Activated CD8-positive, alpha-beta memory T cell treated with anti-CD3 and anti-CD28 coated beads for 48 hours (primary cell): ENCODE measurements at places on chromosomes 2 and 18.

DNA sequence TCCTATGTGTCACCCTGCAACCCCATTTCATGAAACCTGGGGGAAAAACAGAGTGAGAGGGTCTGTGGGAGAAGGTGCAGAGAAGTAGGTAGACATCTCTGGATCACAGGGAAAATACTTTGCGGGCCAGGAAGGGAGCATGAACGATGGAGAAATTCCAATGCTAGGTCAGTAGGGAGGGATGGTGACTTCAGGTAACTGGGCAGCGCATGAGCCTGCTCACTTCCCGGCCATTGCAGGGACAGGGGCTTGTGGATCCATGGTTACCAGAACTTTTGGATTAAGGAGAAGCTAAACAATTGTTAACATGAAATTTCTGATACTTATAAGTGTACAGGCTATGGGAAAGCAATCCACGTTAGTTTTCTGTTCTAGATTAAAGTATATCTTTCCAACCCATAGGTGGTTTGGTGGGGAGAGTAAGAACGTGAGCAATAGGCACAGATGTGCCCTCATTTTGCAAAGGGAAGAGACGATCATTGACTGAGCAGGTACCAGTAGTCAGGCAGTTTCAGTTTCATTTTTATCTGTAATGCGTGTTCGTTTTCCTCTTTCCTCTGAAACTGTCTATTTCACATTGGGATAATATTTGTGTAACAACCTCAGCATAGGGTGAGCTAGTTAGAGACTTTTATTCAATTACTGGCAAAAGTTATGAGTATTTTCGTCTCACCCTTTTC lies 65.0 kb downstream of the NYAP2 start:
- DNase-seq, result no peak

GRCh38 chr2:123364243-123364896 lies 660.7 kb upstream of the CNTNAP5 start:
- DNase-seq, result no peak

DNA sequence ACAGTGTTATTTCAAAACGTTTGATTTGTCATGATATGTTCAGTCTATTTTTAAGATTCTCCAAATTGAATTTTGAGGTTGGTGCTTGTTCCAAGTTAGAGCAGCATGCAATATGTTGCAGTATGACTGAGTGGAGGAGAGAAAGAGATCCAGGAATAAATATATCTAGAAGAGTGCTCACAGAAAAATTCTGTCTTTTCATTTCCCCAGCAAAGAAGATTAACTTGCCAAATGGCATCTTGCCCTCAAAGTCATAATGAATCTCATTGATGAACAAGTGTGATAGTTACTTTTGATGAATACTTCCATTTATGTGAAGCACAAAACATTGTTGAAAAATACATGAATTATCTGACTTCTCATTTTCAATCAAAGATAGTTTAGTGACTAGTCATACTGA lies 95.9 kb downstream of the KCNJ3 start:
- no peak for DNase-seq

DNA sequence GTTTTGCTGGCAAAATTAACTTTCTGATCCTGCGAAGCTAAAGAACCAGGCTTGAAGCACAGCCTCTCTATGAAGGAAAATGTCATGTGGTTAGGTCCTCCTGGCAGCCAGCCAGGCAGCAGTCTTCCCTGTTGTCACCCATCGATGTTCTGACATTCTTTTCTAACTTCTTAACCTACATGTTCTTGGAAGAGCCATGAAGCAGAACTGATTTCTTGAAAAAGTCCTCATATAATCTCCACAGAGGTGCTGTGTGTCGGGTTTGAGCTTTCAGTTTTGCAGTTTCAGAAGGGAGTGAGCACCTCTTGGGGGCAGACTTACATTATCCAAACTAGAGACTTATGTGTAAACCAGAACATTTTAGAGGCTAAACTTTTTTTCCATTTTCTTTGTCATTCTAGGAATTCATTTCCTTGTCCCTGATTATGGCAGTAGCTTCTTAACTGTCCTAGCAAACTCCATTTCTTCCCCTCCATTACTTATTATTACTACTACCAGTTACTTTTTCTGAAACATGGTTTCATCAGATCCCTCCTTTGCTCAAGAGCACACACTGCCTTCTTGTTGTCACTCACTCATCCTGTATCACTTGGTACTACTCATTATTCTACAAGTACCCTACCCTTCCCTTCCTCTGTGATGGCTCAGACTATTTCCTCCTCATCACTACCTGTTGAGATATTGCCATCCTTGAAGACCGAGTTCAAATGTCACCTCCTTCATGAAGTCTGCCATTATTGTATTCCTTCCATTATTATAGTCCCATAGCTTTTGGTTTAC lies 31.1 kb downstream of the DOK1 start:
- DNase-seq, result no peak

DNA sequence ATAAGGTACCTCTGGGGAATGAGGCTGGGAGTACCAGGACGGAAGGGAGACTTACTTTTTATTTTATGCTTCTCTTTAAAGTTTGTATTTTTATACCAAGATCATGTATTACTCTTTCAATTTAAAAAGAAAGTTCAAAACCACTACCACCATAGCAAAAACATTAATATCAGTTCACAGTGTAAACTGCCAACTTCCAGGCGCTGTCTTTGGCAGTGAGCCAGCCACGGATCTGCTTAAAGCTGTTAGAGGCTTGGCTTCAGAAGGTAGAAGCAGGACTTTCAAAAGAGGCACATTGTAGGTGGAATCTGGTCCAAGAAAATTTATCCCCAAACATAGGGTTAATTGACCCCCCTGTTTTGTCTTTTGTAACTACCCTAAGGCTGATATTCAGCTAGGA lies 74.8 kb downstream of the B3GNT2 start:
- DNase-seq, result no peak

- no peak for DNase-seq
Observed at GRCh38 chr2:239908744-239909143, 116.4 kb downstream of the NDUFA10 start.

- no peak for DNase-seq
Observed at GRCh38 chr2:61326423-61326822, 144.5 kb downstream of the USP34 start.

DNA sequence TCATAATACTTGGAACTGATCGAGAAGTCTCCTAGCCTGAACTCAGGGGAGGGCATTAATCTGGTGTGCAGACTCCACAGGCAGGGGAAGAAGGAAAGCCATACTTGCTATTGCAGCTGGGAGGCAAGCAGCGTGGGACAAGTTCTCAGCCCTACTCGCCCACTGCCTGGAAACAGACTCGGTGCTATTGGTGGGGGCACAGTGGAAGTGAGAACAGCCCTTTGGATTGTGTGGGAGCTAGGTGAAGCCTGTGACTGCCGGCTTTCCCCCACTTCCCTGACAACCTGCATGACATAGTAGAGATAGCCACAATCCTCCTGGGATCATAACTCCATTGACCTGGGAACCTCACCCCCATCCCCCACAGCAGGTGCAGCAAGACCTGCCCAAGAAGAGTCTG lies 301.3 kb downstream of the RIT2 start:
- DNase-seq, result no peak

DNA sequence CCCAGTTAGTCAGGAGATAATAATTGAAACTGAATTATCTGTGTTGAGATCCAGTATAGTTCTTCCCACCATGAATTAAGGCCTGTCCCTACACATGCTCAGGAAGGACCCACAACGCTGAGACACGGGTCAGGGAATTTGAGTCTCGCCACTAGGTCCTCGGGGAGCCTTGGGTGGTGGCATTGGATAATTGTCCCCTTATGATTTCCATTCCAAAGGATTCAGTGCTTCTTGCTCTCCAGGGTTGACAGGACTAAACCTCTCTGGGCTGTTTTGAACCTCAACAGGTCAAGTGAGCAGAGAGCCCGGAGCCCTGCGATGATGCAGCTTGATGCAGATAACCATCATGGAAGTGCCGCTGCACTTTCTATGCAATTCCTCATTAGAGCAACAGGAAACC lies 253.7 kb upstream of the PXDN start:
- DNase-seq, result no peak

DNA sequence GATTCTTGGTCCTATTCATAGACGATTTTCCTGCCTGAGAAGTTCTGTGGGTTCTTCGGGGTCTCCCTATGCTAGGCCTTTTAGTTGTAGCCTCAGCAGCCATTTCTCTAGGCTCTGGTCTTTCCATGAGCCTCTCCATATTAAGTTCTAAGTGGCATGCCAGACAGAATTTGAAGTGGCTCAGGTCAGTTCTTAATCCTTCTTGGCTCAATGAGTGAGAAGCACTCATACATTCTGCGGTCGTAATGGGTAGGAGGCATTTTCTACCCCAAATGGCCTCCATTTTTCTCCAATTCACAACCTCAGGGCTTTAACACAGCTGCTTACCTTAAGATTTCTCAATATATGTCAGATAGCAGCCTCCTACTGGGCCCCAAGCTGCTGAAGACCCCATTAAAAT lies 405.3 kb upstream of the GALNT5 start:
- no peak for DNase-seq

GRCh38 chr2:201904538-201905420 lies 98.4 kb downstream of the CDK15 start:
- no peak for DNase-seq

- no peak for DNase-seq
Observed at GRCh38 chr2:202016579-202017227, 17.0 kb upstream of the FZD7 start.

- DNase-seq, result no peak
Observed at GRCh38 chr18:355678-356077, 87.8 kb upstream of the THOC1 start.

GRCh38 chr2:205568620-205569019 lies 113.7 kb upstream of the NRP2 start:
- DNase-seq, result no peak

DNA sequence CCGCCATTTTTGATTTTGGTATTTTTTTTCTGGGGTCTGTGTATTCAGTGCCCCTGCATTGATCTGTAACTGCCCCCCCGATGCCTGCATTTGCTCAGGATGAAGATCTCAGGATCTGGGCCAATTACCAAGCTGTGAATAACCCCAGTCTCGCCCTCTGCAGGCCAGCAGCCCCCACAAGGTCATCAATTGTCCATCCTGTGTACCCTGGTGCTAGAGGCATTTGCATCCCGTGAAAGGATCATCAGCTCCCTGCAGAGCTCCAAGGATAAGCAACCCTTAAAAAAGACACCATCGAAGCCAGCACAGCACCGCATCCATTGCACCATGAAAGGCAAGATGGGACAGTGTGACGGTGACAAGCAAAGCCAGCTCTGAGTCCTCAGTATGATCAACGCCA lies 154.1 kb upstream of the KLHL29 start:
- DNase-seq, result no peak

DNA sequence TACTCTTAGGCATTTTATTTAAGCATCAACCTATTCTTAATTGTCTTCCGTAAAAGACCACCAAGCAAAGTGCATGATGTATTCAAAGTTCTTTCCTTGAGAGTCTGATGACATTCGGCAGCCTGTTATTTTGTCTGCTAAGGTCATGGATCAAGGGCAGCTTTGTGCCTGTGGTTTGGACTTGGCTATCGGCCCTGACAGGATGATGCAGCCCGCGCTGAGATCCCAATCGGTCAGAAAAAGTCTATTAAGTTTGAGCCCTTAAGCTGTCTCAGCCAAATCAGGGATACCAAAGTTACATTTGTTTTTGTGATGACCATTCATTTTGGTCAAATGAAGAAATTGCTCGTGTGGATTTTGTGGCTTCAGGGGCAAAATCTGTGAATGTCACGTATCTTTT lies 718.9 kb upstream of the FANCL start:
- no peak for DNase-seq

- DNase-seq, result no peak
Observed at GRCh38 chr2:136334967-136335366, 217.0 kb upstream of the CXCR4 start.

DNA sequence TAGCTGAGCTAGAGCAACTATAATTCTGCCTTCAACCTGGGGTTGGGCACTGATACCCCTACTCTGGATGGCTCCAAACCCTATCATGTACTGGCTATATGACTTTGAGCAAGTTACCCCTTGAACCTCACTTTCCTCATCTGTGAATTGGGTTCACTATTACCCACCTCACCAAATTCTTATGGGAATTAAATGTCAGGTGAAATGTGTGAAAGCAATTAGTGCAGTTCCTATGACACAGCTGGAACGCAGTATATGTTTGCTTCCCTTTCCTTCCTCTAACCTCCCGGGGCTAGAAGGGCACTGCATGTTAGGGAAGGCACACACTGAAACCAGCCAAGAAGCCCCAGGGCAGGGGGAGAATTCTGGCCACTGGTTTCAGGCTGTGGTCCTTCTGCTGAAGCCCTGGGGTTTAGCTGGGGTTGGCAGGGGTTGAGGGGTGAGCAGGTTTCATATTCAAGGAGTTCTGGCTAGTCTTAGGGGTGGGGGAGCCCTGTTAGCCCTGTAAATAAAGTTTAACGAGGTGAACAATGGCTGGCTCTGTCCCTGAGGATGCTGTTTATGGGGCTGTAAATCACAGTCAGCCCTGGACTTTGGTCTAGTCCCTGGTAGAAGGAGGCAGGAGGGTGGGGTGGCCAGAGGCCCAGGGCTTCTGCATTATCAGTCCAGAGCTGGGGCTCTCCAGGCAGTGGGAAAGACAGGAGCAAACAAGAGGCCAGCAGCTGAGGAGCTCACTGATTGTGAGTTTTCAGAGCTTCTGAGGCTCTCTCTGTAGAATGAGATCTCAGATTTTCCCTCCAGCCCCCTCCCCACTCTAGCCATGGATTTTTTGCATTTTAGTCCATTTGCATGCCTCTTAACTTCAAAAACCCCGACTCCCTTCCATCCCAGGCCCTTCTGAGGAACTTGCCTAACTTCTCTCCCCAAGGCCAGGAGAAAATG lies 8.0 kb downstream of the PKDCC start:
- no peak for DNase-seq

DNA sequence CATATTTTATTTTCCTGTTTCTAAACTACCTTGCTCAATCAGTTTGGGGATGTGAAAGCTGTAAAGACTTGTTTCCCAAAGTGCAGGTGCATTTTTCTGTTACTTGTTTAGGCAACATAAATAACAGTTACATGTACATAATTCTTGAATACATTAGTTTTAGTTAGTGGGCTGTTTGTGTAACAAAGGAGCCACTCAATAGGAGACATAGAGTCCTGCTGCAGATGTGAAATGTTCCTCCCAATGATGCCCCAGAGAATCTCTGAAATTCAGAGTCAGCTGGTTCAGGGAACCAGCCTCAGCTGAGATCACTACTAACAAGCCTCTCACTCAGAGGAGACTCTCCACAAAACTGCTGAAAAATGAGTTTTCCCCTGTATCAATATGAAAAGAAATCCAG lies 91.5 kb upstream of the TWSG1 start:
- no peak for DNase-seq

GRCh38 chr18:68960355-68960754 lies 162.5 kb downstream of the CCDC102B start:
- no peak for DNase-seq

- no peak for DNase-seq
Observed at GRCh38 chr18:36355511-36355910, 58.0 kb downstream of the FHOD3 start.

DNA sequence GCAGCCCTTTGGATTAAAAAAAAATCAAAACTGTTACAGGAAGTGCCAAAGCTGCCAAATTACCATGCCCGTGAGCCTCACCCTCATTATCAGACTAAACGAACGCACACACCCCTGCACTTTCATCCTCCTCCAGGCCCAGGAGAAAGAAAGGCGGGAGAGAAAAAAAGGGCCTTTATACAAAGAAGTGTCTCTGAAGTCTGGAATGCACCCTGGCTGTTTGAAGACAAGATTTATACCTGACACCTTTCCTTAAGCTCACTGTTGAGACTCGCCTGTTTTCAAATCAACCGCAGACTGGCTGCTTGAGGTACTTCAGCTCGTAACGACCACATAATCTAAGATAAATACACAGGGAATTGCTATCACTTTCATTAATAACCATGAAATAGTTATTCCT lies 31.0 kb downstream of the EDAR start:
- DNase-seq, result no peak
